ENCODE measurements at places on chromosomes 1 and 21. TPM values are rescaled to one million over a fixed set of nuclear protein-coding genes. Genes with fewer than 3 reads are reported as not detected.

Gene MROH7
- 0.04 TPM for total RNA-seq

Gene ISG15
- total RNA-seq, result 29.4 TPM

Gene DNAH14
- total RNA-seq, result 20.0 TPM

Gene OR2AJ1
- total RNA-seq, result not detected

Gene AADACL4
- total RNA-seq, result not detected

Gene GRIK3
- total RNA-seq, result not detected

Gene AKR7A3
- total RNA-seq, result 0.16 TPM

Gene SIPA1L2
- 1.9 TPM for total RNA-seq

Gene C1orf87
- 0.94 TPM for total RNA-seq

Gene CCDC17
- total RNA-seq, result 0.23 TPM

Gene PINK1
- 106 TPM for total RNA-seq

Gene HSD3B2
- not detected for total RNA-seq

Gene S100A1
- not detected for total RNA-seq

Gene RAP1GAP
- 0.23 TPM for total RNA-seq

Gene STXBP3
- 61.0 TPM for total RNA-seq

Gene CHRNB2
- 0.04 TPM for total RNA-seq

Gene PLA2G4A
- total RNA-seq, result 8.7 TPM

Gene CCDC30
- 0.04 TPM for total RNA-seq

Gene CFAP57
- total RNA-seq, result 0.86 TPM

Gene RIT1
- 19.8 TPM for total RNA-seq

Gene NES
- total RNA-seq, result 0.31 TPM

Gene LCE2B
- total RNA-seq, result not detected
